ENCODE measurements at places on chromosomes 12 and 14.

DNA sequence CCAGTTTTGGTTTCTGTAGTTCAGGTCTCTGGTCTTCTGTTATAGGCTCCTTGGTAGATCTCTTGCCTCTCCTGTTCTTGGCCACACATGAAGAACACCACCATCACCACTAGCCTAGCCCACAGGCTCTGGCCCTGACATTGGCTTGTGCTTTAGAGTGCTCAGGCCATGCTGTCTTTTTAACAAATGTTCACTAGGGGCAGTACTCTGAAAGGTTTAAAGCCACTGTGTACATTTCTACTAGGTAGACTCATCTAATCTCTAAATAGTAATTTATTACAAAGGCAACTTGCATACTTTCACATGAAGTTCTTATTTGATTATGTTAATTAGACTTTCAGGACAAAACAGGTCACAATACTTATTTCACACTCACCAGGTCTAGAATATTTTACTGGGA, 38.3 kb downstream of the PDE6H start:
- H3K4me3 ChIP-seq = no peak overlapping the region
- peaks cover 2% of the 10 kb centered on the region for H3K36me3 ChIP-seq
- H3K4me1 ChIP-seq = no peaks in the 10 kb centered on the region
- no peak overlapping the region for H3K27ac ChIP-seq
- no peak for DNase-seq

DNA sequence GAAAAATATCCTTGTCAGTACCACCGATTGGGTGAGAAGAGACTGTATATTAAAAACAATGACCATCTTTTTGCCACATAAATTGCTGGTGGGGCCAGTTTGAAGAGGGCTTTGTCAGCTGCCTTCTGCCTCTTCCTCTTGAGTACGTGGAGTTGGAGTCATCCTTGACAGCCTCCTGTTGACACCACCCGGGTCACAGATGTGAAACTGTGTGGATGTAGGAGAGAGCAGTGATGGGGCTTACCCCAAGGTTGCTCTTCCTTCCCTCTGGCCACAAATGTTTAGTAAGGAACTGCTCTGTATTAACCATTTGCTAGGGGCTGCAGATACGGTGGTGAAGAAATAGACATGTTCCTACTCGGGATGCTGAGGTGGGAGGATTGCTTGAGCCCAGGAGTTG, 12.2 kb downstream of the PTPN11 start:
- DNase-seq = no peak
- no peaks in the 10 kb centered on the region for H3K27me3 ChIP-seq
- H3K4me1 ChIP-seq = peaks cover 30% of the 10 kb centered on the region

- peaks cover 68% of the 10 kb centered on the region for H3K27me3 ChIP-seq
- no peaks in the 10 kb centered on the region for H3K4me1 ChIP-seq
- no peak for DNase-seq
Measured at GRCh38 chr14:61939776-61940175, 177.6 kb downstream of the SNAPC1 start.

DNA sequence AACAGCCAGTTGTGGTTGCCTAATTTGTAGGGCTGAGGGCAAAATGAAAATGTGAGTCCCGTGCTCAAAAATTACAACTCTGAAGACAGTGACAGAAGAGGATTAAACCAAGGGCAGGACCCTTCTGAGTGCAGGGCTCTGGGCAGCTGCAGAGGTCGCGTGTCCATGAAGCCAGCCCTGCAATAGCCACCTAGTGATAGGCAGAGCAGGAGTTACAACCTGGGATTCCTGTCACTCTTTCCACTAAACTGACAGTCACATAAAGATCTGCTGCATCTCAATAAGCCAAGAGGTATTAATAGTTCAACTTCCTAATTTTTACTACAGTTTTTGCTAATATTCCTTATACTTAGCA, 94.1 kb downstream of the SLC2A13 start:
- H3K4me1 ChIP-seq = peaks cover 6% of the 10 kb centered on the region
- H3K27me3 ChIP-seq = no peaks in the 10 kb centered on the region
- H3K4me3 ChIP-seq = peak overlapping the region; percentile 73

DNA sequence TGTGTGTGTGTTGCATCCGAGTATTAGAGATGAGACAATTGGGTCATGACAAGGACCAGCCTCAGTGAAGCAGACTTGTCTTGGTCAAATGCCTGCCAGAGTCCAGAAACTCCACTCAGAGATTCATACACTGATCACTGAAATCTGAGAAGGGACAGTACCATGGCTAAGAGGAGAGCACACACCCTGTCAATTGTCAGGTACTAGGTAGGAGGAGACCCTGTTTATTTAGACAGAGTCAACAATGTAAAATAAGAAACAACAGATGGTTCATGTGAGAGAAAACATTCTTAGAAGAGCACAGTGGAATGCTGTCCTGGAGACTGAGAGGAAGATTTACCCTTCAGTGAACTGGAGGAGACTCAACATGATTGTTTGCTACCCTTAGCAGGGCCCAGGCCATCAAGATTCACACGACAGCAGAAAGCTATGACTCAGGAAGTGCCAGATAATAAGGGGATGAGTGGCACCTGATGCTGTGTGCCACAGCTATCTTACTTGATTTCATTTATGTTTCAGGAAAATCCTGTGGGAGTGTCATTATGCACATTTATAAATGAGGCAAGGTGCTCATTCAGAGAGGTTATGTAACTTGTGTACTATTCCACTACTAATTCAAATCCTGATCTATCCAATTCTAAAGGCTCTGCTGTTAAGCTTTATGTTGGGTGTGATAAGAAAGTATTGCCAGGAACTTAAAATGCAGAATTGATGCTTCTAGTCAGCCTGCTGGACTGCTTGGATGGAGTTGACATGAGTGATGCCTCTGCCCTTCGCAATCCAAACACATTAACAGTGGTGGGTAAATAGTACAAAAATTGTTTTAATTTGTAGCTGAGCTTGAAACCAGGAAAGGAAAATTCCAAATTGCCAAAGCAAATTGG, 136.6 kb upstream of the NEDD1 start:
- no peaks in the 10 kb centered on the region for H3K4me1 ChIP-seq
- no peak overlapping the region for H3K27ac ChIP-seq
- no peak for DNase-seq
- no peaks in the 10 kb centered on the region for H3K36me3 ChIP-seq
- no peak overlapping the region for H3K4me3 ChIP-seq

DNA sequence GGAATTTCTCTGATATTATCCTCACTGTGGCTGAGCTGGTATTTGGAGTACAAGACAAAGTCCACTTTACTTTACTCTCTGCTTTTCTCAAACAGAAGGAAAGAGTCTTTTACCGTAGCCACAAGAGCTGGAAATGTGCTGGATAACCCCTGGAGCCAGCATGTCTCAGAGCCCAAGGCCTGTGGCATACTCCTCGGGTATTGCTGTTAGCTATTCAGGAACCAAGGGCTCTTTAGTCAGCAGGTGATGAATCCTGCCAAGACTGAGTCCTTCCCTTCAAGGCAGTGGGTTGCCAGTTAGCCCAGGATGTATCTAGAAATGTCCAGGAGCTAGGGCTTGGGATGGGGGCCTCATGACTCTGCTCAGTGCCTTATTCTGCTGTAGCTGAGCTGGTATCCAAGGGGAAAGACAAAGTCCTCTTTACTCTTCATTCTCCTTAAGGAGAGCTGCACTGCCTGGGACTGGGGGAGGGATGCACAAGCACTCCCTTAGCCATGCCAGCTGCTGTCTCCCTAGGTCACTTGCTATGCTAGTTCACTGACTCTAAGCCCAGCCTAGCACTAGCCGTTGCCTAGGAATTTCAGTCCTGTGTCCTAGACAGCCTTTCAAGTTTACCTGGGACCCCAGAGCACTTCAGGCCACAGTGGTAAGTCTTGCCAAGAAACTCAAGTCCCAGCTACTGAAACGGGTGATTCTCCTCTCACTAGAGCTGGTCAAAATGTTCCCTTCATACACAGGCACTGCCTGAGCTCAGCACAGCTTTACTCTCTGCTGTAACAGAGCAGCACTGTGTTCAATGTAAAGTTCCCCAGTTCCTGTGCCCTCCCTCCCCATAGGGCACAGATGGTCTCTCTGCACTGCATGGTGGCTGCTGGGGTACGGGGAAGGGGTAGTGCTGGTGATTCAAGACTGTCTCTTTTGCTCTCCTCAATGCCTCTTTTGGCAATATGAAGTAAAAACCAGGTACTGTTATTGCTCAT, 136.4 kb downstream of the SLC35F4 start:
- H3K27ac ChIP-seq = no peak overlapping the region
- no peaks in the 10 kb centered on the region for H3K4me1 ChIP-seq
- H3K27me3 ChIP-seq = no peaks in the 10 kb centered on the region
- peaks cover 2% of the 10 kb centered on the region for H3K36me3 ChIP-seq
- H3K4me3 ChIP-seq = no peak overlapping the region

DNA sequence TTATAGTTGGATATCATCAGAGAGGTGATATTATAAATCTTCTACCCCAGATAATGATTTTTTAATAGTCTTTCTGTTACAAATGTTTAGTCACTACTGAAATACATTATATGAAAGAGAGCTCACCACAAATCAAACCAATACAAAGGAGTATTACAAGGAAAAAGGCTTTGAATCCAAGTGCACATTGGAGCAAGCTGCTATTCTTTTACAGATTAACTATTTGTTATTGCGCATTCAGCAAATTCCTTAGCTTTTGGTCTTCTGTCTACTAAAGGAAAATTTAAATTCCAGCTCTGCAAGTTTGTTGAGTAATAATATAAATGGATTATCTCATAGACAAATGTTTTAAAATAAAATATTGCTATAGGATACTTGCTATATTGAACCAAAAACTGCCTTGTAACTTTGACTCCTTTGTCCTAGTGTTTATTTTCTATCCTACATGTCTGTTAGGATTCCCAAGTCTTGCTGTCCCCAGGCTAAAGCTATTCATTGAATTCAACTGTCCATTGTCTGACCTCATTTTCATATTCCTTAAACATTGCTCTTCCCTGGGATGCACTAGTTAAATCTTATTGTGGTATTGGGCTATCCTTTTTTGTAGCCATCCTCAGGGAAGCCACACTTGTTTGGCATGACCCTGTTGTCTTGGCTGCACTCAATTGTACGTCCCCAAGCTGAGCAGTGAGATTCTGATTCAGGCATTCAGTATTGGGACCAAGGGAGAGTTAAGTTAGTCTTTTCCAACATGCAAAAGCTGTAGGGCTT, 41.5 kb downstream of the PDE3A start:
- no peak overlapping the region for H3K27ac ChIP-seq
- no peak overlapping the region for H3K4me3 ChIP-seq
- no peaks in the 10 kb centered on the region for H3K36me3 ChIP-seq
- no peaks in the 10 kb centered on the region for H3K27me3 ChIP-seq
- no peaks in the 10 kb centered on the region for H3K4me1 ChIP-seq

DNA sequence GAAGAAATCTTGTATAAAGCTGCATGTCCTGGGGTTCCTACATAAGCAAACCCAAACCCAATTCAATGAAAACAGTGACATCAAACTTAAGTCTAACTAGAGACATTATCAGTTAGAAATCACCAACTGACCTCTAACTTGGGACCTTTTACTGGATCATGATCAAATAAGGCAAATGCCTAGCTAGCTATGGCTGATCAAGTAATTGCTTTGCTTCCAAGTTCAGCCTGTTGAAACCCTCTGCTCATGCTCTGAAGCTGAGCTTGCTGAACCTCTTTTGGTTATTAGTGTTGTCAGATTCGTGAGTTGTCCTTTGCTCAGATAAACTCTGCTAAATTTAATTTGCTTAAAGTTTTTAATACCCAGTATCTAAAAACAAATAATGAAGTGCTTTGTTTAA, 28.9 kb downstream of the ZDHHC17 start:
- H3K27me3 ChIP-seq = no peaks in the 10 kb centered on the region
- H3K4me1 ChIP-seq = peaks cover 18% of the 10 kb centered on the region
- H3K4me3 ChIP-seq = no peak overlapping the region
- no peak for DNase-seq
- H3K36me3 ChIP-seq = peaks cover 2% of the 10 kb centered on the region
- H3K27ac ChIP-seq = no peak overlapping the region

- H3K27ac ChIP-seq = no peak overlapping the region
- H3K4me3 ChIP-seq = peak overlapping the region; percentile 75
- H3K27me3 ChIP-seq = peaks cover 77% of the 10 kb centered on the region
- H3K4me1 ChIP-seq = peaks cover 17% of the 10 kb centered on the region
- DNase-seq = no peak
Measured at GRCh38 chr14:74239848-74240793, 872 bp downstream of the VSX2 start.

GRCh38 chr14:42407153-42407552, 800.5 kb downstream of the LRFN5 start:
- H3K27me3 ChIP-seq = no peaks in the 10 kb centered on the region
- H3K27ac ChIP-seq = no peak overlapping the region
- H3K4me3 ChIP-seq = no peak overlapping the region
- DNase-seq = no peak
- no peaks in the 10 kb centered on the region for H3K36me3 ChIP-seq
- no peaks in the 10 kb centered on the region for H3K4me1 ChIP-seq

- no peak for DNase-seq
- no peaks in the 10 kb centered on the region for H3K36me3 ChIP-seq
- no peak overlapping the region for H3K27ac ChIP-seq
- peaks cover 2% of the 10 kb centered on the region for H3K4me1 ChIP-seq
Measured at GRCh38 chr12:46959502-46959901, 119.9 kb upstream of the PCED1B start.

GRCh38 chr12:96471368-96472050, 17.9 kb upstream of the CFAP54 start:
- peaks cover 14% of the 10 kb centered on the region for H3K4me1 ChIP-seq
- DNase-seq = no peak
- H3K36me3 ChIP-seq = peaks cover 3% of the 10 kb centered on the region
- no peak overlapping the region for H3K4me3 ChIP-seq
- no peak overlapping the region for H3K27ac ChIP-seq

GRCh38 chr14:54132496-54132895, 175.9 kb upstream of the BMP4 start:
- no peaks in the 10 kb centered on the region for H3K4me1 ChIP-seq
- no peak overlapping the region for H3K4me3 ChIP-seq
- no peak for DNase-seq
- no peak overlapping the region for H3K27ac ChIP-seq
- H3K27me3 ChIP-seq = no peaks in the 10 kb centered on the region
- no peaks in the 10 kb centered on the region for H3K36me3 ChIP-seq

- H3K27ac ChIP-seq = no peak overlapping the region
- no peak overlapping the region for H3K4me3 ChIP-seq
- no peak for DNase-seq
- no peaks in the 10 kb centered on the region for H3K4me1 ChIP-seq
- H3K36me3 ChIP-seq = no peaks in the 10 kb centered on the region
Measured at GRCh38 chr14:27387463-27387862, 789.6 kb upstream of the NOVA1 start.
